ENCODE measurements at places on chromosomes 12 and 14.

- no peak for DNase-seq
Measured at GRCh38 chr12:15774819-15775218, 14.4 kb downstream of the EPS8 start.

- DNase-seq = no peak
Measured at GRCh38 chr12:89098441-89099112, 253.7 kb downstream of the DUSP6 start.

GRCh38 chr14:88479574-88479987 is 75.2 kb downstream of the PTPN21 start:
- DNase-seq = no peak

DNA sequence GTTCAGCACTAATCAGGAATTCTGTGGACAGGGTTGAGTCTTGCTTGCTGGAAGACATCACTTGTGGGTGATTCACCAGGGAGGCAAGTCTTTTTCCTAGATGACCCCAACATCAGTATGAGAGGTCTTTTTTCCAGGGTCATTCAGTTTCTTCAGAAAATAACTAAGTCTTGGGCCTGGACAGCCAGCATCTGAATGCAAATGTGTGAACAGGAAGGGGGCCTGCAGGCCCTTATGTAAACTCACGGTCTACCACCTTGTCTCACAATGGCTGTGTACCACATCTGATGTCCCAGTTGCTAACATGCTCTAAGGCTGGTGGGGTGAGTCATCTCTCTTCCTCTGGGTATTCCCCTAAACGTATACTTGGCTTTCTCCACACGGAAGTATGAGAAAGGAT is 79.2 kb downstream of the HECTD4 start:
- DNase-seq = peak; percentile 18

GRCh38 chr12:25855716-25856115 is 102.8 kb upstream of the RASSF8 start:
- no peak for DNase-seq

DNA sequence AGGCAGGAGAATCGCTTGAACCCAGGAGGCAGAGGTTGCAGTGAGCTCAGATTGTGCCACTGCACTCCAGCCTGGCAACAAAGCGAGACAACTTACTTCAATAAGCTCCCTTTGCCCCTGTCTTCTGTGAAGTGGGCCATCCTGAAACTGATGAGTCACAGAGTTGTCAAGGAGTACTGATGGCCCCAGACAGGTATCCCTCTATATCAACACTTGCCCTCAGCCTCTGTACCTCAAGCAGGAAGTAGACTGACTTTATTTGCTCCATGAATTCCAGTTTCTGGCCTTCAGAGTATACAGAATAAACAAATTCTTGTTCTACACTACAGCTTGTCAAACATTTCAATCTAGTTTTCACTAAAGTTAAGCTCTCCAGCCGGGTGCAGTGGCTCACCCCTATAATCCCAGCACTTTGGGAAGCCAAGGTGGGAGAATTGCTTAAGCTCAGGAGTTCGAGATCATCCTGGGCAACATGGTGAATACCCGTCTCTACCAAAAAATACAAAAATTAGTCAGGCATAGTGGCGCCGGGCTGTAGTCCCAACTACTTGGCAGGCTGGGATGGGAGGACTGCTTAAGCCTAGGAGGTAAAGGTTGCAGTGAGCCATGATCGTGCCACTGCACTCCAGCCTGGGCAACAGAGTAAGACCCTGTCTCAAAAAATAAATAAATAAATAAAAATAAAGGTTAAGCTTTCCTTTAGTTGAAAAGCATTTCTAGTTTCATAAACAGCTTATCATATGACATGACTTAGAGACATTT is 16.4 kb upstream of the LRP10 start:
- no peak for DNase-seq

GRCh38 chr14:27050208-27050607 is 452.4 kb upstream of the NOVA1 start:
- DNase-seq = no peak

GRCh38 chr14:78403278-78403815 is 233.2 kb downstream of the NRXN3 start:
- no peak for DNase-seq

- no peak for DNase-seq
Measured at GRCh38 chr12:59452259-59452658, 143.6 kb upstream of the SLC16A7 start.

GRCh38 chr14:95323361-95323760 is 3.7 kb upstream of the CLMN start:
- no peak for DNase-seq

GRCh38 chr14:68544081-68544892 is 248.6 kb downstream of the ZFP36L1 start:
- no peak for DNase-seq

GRCh38 chr12:89370850-89371249 is 18.5 kb upstream of the DUSP6 start:
- no peak for DNase-seq

- DNase-seq = no peak
Measured at GRCh38 chr14:73724696-73725095, 10.5 kb upstream of the PNMA1 start.

DNA sequence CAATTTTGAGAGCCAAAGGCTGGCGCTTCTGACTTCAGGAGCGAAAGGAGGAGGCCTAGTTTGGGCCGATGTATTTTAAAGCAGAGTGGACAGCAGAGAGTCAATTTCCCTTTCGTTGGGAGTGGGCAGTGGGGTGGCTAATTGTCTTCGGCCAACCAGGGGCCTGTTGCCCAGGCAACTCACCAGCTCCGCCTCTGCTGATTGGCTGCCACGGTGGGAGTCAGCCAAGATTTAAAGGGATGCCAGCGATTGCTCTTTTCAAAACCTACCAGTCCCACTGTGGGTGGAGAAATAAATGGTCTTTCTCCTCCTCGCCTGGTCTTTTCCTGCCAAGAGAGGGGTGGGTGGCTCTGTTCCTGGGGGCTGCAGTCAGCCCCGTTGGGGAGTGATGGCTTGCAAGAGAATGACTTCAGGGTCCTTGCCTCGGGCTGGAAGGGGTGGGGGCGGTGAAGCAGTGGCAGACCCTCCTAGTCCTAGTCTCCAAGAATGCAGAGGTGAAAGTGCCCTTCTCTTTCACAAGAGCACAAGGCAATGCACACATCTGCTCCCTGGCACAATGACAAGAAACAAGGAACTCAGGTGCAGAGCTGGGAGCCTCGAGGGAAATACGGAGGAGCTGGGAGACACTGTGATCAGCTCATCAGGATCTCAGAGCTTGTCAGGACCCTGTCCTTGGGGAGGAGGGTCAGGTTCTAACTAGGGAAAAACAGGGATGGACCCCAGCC is 37.7 kb downstream of the RASAL1 start:
- no peak for DNase-seq

GRCh38 chr12:131830914-131831571 is 2.9 kb downstream of the MMP17 start:
- DNase-seq = no peak

GRCh38 chr12:10033783-10034545 is 3.5 kb downstream of the CLEC9A start:
- no peak for DNase-seq

DNA sequence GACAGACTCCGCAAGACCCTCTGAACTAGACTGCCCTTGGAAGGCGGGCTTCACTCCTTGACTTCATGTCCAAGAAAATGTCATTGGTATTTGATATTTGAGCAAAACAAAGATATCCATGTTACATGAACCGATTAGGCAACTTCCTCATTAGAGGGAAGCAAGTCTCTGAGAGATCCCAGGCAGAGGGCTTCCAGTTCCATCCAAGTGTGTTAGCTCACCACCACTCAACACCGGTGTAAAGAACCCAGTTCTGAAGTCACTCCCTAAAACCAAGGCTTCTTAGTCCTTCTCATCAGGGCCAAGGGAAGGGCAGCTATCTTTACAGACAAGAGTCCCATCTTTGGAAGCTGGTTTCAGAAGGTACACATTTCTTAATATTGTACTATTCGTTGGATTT is 87.2 kb upstream of the CDKN3 start:
- DNase-seq = no peak

GRCh38 chr12:116598311-116599284 is 39.4 kb downstream of the MAP1LC3B2 start:
- DNase-seq = no peak

- no peak for DNase-seq
Measured at GRCh38 chr14:31263485-31264133, 56.0 kb upstream of the HECTD1 start.

GRCh38 chr14:31828946-31829868 is 247.9 kb upstream of the ARHGAP5 start:
- DNase-seq = no peak

GRCh38 chr12:118884226-118884625 is 97.1 kb upstream of the SRRM4 start:
- no peak for DNase-seq

All from activated effector memory CD4-positive, alpha-beta T cell treated with Interleukin-2 at 50 U/mL for 16 hours (primary cell).